ENCODE measurements at places on chromosomes 7 and 10.

DNA sequence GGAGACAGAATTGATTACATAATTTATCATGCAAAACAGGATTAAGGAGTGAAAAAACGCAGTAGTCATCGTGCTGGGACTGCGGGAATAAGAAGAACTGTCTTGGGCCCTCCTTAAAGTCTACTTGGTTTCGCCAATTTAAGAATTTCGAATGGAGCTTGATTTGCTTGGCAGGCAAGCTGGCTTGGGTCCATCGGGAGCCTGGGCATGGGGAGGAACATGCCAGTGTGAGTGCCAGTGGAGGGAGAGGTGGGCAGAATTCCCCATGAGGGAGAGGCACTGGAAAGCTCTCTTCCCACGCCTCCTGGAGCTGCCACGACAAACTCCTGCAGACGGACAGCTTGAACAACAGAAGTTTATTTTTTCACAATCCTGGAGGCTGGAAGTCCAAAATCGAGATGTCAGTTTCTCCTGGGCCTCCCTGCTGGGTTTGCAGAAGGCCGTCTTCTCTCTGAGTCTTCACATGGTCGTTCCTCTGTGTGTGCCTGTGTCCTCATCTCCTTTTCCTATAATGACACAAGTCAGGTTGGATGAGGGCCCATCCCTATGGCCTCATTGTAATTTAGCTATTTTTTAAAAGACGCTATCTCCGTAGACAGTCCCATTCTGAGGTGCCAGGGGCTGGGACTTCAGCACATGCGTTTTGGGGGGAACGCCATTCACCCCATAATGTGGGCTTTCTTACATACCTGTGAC is 528.7 kb upstream of the DPP6 start:
- no peak for DNase-seq

- DNase-seq, result no peak
These were observed 114.7 kb upstream of the CARD11 start for GRCh38 chr7:3158341-3158760.

GRCh38 chr10:62380016-62380415 is 5.8 kb downstream of the ZNF365 start:
- peak; percentile 42 for DNase-seq

GRCh38 chr7:8206956-8207355 is 55.0 kb downstream of the ICA1 start:
- no peak for DNase-seq

GRCh38 chr7:74501298-74501697 is 47.6 kb downstream of the GTF2IRD1 start:
- DNase-seq, result no peak

DNA sequence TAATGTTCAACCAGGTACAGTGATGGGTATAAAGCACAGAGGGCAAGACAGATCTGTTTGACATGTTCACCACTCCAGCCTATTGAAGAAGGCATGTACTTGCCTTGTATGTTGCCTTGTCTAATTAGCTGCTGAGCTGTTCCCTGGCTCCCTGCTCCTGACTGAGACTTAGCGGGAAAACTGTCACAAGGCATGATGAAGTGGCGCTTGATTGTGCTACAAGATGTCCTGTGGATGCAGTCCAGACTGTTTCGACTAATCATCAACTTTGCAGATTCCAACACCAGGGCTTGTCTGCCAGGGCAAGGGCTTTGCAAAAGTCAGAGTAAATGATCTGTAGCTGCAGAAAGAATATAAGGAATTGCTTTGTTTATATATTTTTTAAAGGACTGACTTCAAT is 136.2 kb upstream of the NRBF2 start:
- DNase-seq, result no peak

DNA sequence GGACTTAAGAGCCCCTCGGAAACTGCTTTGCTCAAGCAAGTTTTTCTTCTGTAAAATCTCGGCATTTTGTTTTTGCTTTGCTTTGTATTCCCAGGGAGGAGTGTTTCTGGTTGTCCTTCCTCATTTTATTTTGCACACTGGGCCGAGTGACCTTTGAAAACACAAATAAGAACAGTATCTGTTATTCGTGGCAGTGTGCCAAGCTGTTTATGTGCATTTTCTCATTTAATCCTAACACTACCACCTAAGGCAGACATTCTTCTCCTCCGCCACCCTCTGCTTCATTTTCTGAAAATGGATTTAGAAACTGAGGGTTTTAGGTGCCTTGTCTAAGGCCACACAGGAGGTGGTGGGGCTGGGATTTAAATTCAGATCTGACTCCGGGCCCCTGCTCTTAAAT is 218.5 kb downstream of the TCF7L2 start:
- DNase-seq, result no peak

GRCh38 chr7:39700165-39700564 is 76.8 kb downstream of the RALA start:
- DNase-seq, result no peak

DNA sequence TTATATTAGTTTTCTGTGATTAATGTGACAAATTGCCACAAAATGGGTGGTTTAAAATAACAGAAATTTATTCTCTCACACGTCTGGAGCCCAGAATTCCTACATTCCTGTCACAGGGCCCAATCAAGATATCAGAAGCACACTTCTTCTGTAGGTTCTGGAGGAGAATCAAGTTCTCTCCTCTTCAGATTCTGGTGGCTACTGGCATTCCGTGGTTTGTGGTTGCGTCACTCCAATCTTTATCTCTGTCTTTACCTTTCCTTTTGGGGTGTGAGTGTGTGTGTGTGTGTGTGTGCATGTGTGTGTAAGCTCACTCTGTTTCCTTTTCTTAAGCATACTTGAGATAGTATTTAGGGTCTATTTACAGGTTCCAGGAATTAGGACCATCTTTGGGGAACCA is 115.5 kb upstream of the DKK1 start:
- no peak for DNase-seq

- peak; percentile 89 for DNase-seq
These were observed at the start of gene LCOR for GRCh38 chr10:96831867-96832720. LCOR (plus strand) TSS chr10:96832298; CDS start chr10:96949058, 116,760 bp downstream.

- no peak for DNase-seq
These were observed 83.1 kb upstream of the LYZL1 start for GRCh38 chr10:29205787-29206186.

All from NCI-H510A treated with DMSO at 0.1 percent for 48 hours (cell line).